ENCODE measurements at places on chromosomes 1 and 21. TPM values are rescaled to one million over a fixed set of nuclear protein-coding genes. Genes with fewer than 3 reads are reported as not detected.

Gene GJA8
- not detected for polyA plus RNA-seq

Gene FMO5
- 0.18 TPM for polyA plus RNA-seq

Gene MX2
- polyA plus RNA-seq: 6.8 TPM

DNA sequence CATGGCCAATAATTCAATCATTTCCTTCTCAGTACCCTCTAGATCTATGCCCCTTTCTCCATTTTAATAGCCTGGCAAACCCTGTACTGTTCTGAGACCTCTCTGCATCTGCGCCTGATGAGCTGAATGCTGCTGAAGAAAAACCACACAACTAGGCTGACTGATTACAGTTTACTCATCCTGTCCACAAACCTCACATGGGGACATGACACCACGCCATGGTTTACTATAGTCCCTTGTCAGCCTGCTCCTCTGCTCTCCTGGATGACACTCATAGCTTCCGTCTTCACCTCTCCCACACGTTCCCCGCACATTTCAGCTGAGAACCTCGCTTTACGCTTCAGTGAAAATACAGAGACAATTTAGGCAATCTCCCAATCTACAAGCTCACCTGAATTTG lies 59.7 kb downstream of the DESI2 start:
- DNase-seq: no peak

DNA sequence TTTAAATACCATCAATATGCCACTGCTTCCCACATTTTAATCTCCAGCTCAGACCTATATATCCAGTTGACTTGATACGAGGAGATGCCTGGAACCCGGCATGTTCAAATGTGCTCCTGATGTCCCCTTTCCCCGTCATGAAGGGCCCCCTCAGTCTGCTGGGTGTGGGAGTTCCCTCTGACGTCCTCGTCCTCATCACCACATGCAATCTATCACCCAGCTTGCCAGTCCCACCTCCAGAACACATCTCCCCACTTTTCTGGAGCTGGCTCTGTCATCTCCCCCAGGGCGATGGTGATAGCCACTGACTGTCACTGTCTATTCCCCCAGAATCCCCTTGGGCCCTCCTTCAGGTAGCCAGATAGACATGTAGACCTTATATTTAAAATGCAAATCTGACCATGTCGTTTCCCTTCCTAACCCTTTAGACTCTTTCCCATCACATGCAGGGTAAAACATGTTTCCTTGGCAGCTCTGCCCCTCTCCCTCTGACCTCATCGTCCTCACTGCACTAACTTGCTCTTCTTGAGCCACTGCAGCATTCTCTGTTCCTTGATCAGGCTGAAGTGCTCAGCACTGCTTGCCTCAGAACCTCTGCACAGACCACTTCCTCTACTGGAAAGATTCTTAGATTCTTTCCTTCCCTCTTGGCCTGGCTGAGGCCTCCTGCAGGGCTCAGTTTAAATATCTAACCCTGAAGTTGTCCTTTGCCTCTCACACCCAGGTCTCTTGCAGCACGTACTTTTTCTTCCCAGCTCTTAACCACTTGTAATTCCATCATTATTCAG lies 7.4 kb downstream of the AZIN2 start:
- no peak for DNase-seq

Data from keratinocyte (primary cell).